Keratinocyte (primary cell): ENCODE measurements at places on chromosomes 16 and 17.

- DNase-seq, result no peak
These were observed 678.9 kb downstream of the WWOX start for GRCh38 chr16:78778101-78779004.

DNA sequence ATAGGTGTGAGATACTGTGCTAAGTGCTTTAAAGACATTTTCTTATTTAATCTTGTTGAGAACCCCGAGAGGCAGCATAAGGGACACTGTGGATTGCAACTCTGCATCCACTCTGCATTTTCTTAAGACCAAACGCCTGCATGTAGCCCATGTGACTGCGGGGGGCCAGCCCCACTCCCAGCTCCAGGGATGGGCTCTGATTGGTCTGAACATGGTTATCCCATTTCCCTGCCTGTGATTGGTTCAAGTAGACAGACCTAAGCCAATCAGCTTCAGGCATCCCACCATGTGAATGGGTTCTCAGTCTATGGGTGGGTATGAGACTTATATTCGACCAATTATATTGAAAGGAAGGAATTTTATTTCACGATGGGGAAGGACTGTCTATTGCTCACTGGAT is 33.2 kb upstream of the USP7 start:
- DNase-seq, result no peak

GRCh38 chr16:15874745-15875314 is 13.6 kb downstream of the CEP20 start:
- DNase-seq, result no peak

DNA sequence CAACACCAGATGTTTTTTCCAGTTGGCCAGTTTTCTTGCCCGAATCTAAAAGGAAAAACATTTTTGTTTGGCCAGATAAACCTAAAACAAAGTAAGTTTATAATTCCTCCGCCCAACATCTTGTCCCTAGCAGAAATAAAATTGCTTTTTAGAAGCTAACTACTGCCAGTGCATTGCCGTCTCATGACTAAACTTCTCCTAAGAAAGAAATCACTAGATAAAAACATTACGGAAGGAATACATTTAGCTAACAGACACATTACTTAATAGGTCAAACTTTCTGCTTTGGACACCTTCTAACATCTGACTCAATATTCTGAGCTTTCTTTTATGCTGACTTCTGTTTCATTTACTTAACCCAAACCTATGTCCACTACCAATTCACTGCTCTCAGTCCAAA is 36.2 kb downstream of the FBXL20 start:
- no peak for DNase-seq

GRCh38 chr16:85019659-85020245 is 7.8 kb upstream of the KIAA0513 start:
- no peak for DNase-seq

DNA sequence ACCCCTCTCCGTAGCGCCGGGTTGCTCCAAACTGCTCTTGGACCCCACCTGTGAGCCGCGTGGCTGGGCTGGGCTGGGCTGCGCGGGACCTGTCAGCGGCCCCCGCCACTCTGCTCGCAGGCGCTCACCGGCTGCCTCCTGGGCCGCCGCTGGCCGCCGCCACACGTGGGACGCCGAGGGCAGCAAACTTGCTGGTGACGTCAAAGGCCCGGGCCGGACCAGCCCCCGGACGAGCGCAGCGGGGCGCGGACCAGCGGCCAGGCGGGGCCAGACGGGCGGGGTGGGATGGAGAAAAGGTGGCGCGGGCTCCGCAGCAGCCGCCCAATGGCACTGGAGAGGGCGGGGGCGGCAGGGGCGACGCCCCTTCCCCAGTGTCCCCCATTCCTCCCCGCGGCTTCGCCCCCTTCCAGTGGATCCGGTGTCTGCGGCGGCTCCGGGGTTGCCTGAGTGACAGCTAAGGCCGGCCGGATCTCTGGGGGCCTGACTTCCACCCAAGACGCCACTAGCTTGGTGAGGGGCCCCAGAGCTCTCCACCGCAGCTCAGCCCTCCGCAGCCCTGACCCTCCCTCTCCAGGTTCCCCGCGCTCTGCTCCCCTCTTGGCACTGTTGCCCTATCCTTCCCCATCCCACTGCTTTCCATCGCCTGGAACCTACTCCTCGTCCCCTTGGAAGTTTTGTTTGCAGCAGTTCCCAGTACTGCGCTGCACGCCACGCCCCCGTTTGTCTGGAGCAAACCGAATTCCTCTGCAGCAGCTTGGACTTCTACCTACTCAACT is at the start of gene HS3ST3A1:
HS3ST3A1 (minus strand) TSS at position 154 of the 776 bp plus-strand sequence. CDS start 800 bp downstream, outside the sequence.
- no peak for DNase-seq
